ENCODE measurements at places on chromosomes 1 and 21.

- no peak for DNase-seq
These were observed 114.8 kb downstream of the HMCN1 start for GRCh38 chr1:185849014-185849413.

DNA sequence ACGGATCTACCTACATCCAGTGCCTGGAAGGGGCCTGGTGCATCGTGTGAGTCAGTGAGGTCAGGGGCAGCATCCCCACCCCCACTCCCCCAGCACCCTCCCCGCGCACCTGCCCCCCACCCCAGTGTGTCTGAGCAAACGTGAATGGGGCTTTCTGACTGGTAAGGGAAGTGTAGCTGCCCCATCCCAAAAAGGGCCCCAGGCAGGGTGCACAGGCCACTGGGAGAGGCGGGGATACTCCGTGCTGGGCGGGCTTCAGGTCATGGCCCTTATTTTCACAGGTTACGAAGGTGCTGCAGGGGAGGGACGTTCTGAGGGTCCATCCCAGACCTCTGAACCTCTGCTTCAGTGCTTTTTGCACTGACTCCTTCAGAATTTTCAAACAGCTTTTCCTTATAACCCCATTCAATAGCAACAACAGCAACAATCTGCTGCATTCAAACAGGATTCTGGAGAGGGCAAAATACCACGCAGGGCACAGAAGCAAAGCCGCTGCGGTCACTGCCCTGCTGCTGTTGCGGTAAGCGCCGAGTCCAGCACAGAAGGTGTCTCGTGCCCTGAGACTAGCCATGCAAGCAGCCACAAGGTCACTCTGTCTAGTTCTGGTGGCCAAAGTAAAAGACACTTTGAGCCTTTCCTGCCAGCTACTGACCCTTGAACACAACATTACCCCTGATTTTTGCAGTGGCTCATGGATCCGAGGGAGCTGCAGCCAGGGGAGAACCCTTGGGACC, 10.3 kb downstream of the TTC34 start:
- no peak for DNase-seq

DNA sequence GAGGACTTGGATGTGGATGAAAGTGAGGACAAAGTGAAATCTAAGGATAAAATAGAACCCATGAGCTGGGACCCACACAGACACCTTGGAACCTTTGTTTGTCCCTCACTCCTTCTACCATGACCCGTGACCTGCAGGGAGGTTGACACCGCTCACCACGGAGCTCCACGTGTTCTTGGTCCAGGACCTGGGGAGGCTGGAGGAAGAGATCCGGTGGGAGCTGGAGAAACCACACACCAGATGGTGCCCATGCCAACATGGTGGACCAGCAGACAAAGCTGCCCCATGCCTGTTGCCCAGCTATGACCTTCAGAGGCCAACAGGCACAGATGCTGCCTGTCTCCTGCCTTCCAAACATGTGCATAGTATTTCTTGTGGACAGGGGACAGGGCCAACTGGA, 721.9 kb downstream of the PTPRU start:
- no peak for DNase-seq

DNA sequence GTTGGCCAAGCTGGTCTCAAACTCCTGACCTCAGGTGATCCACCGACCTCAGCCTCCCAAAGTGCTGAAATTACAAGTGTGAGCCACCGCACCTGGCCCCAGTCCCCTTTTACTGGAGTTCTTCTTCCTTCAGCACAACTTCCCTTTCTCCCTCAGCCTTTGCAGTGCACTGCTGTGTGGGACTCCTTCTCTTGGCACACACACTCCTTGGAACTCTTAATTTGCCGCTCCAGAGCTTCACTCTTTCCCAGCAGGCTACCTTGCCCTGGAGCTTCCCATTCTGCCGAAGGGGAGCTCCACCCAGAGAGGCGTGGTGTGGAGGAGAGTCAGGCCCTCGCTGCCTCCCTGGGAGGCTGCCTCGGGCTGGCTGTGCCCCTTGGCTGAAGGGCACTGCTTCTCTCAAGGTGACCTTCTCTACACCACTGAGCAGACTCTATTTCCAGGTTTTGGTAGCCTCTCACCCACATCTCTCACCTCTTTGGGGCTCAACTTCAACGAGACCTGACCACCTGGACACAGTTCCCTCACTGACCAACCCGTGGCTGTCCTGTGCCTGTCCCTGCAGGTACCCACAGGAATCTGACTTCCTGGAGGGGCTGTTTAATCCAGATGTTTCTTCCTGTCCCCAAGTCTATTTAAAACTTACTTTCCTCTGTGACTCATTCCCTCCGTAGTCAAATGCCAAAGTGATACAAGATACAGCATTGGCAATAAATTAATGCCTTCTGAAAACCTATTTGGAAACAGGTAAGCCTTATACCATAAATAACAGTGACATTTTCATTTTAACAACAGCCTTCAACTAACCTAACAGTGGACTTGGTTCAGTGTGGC, 227.3 kb upstream of the KIAA0040 start:
- DNase-seq = no peak

GRCh38 chr1:16009030-16009460, 5.0 kb downstream of the SRARP start:
- DNase-seq = peak; percentile 66

- no peak for DNase-seq
These were observed 37.3 kb upstream of the SYT14 start for GRCh38 chr1:209900734-209901133.

DNA sequence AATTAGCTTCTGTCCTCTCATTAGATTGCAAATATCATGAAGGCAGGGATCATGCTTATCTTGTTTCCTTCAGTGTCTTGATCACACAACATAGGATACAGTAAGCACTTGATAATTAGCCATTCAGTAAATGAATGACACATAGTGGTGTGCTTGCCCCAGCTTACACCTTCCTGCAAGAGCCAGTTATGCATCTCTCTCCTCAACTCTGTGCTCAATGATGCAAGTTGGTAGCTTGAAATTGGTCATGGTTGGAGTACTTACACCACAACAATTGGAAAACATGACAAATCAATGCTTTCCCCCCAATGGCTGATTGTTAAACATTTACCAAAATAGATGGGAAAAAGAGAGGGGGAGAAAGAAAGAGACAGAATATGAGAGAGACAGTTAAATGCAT, 129.2 kb downstream of the NUF2 start:
- DNase-seq = no peak

DNA sequence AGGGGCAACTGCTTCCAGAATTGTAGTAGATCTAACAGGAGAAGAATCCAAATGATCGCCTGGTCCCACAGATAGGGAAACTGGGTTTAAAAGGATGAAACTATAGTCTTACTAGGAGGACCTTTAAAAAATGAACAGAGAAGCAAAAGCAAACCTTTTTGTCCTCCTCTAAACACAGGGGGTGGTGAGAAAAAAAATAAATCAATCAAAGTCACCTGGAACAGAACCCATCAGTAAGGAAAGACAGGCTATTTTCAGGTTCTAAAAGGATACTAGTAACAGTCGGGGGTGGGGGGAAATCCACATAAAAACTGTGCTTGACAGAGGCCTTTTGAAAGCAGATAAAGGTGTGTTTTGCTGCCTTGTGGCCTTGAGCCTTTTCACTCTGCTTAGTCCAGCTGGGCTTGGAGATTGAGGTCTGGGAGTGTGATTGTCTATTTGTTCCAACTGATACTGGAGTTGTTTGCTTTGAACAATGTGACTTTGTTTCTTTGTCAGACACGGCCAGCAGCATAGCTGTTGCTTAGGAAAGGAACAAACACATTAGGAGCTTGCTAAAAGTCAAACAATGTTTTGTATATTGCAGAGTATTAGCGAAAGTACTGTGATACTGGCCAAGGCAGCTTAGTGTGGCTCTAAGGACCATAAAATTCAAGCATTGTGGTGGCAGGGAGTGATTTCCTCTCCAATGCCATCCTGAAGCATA, 141.1 kb upstream of the IRF2BP2 start:
- DNase-seq = peak; percentile 87

DNA sequence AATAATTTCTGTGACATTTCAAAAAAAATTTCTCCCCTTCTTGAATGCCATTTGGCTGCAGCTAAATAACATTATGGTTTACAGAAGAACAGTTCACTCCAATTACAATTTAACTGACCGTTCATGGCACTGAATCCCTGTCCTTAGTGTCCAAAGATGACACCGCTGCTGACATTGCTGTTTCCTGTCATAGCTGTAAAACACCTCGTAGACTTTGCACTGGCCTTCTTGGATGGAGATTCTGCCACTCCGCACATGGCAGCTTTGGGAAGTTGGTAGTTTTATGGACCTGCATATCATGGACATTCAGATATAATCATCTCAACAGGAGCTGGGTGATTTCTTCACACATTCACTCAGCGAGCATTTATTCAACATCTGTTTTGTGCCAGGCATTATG, 5.0 kb downstream of the ARMH1 start:
- no peak for DNase-seq

GRCh38 chr1:10969267-10969970, 43.0 kb upstream of the TARDBP start:
- DNase-seq = peak; percentile 72

GRCh38 chr21:36981049-36981391, 14.6 kb upstream of the HLCS start:
- DNase-seq = no peak

- DNase-seq = peak; percentile 1
These were observed 117.6 kb downstream of the PTPRC start for GRCh38 chr1:198756470-198756869.

GRCh38 chr21:39854572-39854971, 12.7 kb upstream of the PCP4 start:
- DNase-seq = no peak

DNA sequence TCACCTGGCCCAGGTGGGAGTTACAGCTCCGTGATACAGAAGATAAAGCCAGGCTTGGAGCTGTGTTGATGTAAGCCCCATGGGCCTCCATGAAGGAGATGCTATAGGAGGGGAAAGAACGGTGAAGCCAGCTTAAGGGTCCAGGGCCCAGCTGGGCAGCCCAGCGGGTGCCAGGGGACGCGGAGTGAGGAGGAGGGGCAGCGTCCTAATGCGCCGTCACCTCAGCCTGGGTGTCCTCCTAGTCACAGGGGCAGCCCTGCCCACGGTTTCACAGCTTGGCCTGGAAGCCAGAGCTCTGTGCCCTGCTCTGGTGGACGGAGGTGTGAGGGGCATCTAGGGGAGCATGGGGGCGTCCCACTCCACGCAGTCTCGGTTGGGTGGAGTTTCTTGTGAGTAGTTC, 52.7 kb upstream of the TTC34 start:
- DNase-seq = no peak

DNA sequence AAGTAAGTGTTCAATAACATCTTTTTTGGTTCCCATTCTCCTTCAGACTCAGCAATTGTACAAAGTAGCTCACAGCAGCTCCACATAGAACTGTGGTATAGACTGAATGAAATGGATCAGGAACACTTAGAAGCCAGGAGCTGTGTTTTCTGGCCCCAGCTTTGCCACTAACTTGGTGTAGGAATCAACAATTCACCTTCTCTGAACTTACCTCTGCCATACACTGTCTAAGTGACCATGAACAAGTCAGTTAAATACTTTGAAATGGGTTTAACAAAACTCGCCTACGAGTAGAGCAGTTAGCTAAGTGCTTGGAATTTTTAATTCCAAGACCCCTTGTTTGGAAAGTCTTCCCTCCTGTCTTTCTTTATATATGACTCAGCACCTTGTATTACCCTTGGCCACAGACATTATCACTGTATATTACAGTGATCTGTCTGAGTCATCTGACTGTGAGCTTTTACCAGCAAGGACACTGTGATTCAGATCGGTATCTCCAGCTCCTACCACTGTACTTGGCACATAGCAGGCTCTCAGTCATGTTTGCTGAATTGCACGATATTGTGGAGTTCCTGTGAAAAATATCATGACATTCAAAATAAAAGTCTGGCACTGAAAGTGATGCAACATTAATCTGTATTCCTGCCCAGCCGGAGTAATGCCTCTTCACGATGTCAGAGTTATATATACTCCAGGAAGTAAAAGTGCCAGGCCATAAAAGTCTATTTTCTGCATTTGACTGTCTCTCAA, 101.7 kb upstream of the BEND5 start:
- no peak for DNase-seq

GRCh38 chr1:198968866-198969265, 330.0 kb downstream of the PTPRC start:
- no peak for DNase-seq

DNA sequence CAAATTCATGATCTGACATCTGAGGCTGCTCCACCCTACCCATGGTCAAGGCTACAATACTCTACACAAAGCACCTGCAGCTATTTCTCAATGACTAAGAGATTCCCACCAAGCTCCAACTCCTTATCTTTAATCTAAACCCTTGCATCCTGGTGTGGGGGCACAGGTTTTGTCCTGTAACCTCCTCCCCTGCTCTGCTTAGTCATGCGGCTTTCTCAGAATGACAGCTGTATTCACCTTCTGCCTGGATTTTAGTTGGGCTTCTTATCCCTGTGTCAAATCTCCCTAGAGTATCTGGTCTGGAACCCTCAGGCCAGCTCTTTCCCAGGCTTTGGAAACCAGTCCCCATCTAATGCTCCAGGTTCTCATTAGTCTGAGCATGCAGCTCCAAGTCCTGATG, 159.0 kb downstream of the BARHL2 start:
- no peak for DNase-seq

- DNase-seq = no peak
These were observed 25.2 kb upstream of the EXO1 start for GRCh38 chr1:241822846-241823245.

- DNase-seq = no peak
These were observed 170.2 kb downstream of the PLPP3 start for GRCh38 chr1:56409112-56409691.

DNA sequence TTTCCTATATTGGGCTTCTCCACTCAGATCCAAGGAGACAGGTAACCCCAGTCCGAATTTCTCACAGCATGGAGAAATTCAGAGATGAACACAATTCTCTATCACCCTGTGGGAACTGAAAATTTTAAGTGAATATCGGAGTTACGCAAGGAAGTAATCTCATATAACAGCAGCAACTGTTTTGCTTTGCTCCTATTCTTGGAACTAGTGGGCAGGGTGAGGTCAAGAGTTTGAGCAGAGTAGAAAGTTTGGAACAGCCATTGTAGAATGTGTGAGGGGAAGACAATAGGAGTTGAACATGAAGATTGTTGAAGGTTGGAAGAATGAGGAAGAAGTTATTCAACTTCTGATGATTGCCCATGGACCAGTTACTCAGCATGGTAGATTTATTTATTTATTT, 24.3 kb upstream of the SLC35D1 start:
- no peak for DNase-seq

- peak; percentile 1 for DNase-seq
These were observed 720 bp downstream of the LIN9 start for GRCh38 chr1:226308166-226308722.

- peak; percentile 22 for DNase-seq
These were observed 4.6 kb downstream of the TMEM63A start for GRCh38 chr1:225877580-225877979.

GRCh38 chr1:216670118-216670883, 52.9 kb downstream of the ESRRG start:
- DNase-seq = no peak

- no peak for DNase-seq
These were observed 17.5 kb upstream of the ETV3 start for GRCh38 chr1:157155658-157156057.

DNA sequence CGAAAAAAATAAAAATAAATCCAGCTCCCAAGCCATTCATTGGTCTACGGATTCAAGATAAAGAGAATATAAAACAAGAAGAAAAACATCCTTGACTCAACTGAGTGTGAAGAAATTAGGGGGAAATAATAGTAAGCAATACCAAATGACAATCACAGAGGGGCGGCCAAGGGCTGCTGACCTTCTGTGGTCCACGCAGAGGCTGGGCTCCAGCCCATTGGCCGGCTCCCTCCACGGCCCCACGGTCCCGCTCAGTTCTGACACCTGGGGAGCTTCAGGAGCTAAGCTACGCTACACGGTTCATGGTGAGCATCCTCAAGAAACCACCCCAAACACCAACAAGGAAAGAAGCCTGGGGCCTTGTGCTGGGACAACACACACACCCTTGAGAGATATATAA, 400 bp upstream of the KRTAP10-12 start:
- DNase-seq = no peak

- no peak for DNase-seq
These were observed 30.3 kb upstream of the TMEM125 start for GRCh38 chr1:43239484-43239883.
